HS-27A (cell line): ENCODE measurements at places on chromosomes 11 and 22.

DNA sequence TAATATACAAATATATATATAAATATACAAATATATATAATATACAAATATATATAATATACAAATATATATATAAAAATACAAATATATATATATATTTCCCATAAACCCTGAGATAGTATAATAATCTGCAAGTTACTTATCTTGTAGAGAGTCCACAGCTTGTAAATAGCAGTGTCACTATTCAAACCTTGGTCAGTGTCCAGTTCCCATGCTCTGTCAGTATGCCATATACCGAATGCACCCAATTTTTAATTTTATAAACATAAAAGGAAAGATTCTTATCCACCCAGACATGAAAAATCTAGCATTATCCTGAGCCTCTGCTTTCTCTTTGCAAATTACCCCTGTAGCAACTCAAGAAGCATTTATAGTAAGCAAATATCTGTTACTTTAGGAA lies 21.6 kb upstream of the CTSC start:
- DNase-seq = no peak

GRCh38 chr22:49026494-49027367 lies 800.9 kb downstream of the BRD1 start:
- DNase-seq = no peak

- DNase-seq = no peak
Observed at GRCh38 chr11:39777035-39777434, 1682.4 kb downstream of the LRRC4C start.

DNA sequence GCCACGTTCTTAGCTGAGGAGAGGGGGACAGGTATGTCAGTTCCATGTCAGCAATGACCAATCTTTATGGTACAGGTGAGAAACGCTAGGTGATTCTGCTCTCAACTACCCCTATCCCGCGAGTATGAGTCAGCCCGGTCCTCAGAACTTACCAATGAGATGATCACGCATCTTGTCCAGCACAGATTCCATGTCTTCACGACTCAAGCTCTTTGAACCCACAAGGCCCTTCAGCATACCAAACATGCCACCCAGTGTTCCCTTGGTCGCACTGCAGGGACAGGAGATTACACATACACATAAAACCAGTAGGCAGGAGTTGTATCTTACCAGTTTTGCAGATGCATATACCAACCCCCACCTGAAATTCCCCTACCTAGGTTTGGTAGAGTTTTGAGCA lies 2.9 kb downstream of the SRPRA start:
- DNase-seq = no peak

GRCh38 chr11:58652726-58653280 lies 30.3 kb downstream of the CNTF start:
- no peak for DNase-seq

DNA sequence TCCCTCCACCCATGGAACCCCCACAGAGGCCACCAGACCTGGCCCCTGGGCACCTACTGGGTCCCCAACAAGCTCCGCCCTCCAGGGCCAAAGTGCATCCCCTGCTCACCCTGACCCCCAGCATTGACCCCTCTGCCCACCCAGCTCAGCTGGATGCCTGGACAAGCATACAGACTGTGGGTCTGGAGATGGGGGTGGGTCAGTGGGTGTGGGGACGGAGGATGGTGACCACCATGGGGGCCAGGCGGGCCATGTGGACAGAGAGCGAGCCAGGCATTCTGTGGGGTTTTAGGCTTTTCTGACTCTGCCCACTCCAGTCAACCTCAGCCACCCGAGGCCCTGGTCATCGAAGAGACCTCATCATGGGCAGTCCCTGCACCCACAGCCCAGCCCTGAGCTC lies 183.7 kb downstream of the BRD1 start:
- no peak for DNase-seq

DNA sequence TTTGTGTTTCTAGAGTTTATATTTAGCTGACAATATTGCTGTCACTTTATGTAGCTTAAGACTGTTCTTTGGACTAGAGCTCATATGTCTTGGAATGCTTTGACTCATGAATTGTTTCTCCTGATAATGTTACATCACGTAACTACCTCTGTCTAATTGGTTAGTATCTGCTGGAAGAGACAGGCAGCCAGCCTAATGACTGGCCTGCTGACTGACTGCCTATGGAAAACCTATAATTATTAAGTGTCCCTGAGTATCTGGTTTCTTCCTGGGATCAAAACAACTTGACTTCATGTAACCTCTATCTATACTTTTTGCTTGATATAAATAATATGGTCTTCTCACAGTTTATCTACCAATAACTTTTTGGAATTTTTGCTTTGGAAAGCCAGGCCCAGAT lies 9.4 kb downstream of the SOX6 start:
- DNase-seq = no peak

DNA sequence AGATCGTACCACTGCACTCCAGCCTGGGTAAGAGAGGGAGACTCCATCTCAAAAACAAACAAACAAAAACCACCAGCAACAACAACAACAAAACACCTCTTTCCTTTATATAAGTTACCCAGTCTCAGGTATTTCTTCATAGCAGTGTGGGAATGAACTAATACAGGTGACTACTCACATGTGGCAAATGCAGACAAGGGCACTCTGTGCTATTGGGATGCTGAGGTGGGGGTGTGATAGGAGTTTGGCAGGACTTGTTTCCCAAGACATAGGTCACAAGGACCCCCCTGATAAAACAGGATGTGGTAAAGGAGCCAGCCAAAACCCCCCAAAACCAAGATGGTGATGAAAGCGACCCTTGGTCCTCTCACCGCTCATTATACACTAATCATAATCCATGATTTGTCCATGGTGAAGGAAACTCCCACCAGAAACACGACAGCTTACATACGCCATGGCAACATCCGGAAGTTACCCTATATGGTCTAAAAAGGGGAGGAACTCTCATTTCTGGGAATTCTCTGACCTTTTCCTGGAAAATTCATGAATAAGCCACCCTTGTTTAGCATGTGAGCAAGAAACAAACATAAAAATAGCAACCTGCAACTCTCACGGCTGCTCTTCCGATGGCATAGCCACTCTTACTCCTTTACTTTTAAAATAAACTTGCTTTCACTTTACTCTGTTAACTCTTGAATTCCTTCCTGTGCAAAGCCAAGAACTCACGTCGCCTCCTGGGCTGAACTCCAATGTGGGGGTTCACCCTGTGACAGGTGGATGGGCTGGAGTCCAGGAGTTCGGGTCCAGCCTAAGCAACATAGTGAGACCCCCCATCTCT lies 18.8 kb upstream of the INCENP start:
- DNase-seq = no peak

DNA sequence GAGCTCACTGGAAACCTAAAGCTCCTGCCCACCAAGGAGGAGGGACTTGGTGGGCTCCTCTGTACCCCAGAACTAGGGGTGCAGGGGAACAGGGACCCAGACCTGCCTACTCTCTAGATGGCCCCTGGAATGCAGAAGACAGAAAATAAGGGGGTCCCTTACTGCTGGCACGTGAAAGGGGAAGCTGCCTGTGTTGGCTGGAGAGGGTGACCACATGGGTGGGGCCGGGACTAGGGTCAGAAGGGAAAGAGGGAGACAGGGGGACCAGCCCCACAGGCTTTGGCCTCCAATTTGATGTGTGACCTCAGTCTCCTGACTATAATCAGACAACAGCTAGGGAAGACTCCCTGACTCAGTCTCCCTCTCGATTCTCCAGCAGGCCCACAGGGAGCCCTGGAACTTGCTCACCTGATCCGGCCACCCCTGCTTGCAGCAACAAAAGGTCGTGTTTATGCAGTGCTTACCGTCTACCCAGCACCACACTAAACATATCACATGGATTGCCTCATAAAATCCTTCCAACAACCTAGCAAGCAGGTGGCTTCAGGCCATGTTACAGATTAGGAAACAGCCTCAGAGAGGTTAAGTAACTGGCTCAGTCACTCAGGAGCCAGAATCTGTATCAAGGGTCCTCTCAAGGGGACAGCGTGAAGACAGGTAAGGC lies 10.2 kb downstream of the ARAP1 start:
- DNase-seq = no peak

DNA sequence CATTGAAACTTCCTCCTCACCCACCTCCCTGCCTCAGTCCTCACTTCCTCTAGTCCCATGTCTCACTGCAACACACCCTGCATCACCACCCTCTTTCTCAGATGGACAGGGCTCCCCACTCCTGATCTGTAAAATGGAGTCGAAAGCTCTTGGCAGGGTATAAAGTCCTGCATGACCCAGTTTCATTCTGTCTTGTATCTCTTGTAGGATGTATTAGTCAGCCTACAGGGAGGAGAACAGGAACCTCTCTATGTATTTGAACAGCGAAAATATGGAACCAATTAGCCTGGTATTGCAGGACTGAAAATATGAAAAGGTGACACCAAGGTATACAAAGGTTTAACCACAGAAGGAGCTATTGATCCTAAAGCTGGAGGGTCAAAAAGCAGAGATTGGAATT lies 156.9 kb upstream of the SNX19 start:
- DNase-seq = no peak

DNA sequence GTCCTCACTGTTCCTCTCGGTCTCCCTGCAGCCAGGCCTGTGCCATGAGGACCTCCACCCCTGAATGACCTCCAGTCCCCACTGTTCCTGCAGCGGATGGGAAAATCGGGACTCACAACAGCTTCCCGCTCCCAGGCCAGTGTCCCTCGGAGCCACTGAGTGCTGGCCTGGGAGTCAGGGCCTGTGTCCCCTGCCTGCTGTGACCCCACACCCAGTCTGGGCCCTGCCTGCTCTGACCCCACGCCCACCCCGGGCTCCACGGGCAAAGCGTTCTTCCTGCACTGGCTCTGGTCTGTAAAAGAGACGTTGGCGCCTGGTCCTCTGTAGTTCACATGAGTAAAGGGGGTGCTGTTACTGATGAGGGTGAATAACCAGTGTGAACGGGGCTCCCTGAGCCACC lies 73.0 kb upstream of the SHISAL1 start:
- DNase-seq = no peak

DNA sequence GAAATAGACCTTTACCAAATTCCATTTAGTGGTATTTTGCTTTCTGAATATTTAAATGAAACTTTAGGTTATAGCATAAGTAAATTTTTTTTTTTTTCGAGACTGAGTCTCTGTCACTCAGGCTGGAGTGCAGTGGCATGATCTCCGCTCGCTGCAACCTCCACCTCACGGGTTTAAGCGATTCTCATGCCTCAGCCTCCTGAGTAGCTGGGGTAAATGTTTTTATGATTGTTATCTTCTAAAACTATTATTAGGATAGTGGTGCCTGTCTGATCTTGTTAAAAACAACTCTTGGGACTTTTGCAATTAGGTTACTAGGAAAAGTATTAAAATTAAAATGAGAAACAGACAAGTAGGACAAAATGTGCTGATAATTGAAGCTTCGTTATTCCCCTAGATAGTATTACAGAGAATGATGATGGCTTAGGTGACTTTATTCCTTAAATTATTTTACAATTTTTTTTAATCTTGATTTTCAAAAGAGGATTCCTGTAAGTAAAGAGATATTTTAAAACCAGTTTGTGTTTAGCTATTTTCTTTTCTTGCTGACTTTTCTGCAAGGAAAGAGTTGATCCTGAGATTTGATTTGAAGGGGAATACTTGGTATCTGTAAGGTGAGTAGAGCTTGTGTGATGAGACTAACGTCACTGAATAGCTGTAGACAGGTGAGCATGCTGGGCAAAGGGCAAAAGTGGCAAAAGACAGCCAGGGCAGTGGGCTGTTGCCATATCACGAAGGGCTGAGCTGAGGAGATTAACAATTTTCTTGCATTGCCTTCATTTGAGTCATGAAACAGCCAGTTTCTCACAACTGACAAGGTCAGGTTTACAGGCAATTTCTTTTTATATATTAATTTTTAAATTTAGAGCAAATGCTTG lies 20.8 kb downstream of the CRKL start:
- no peak for DNase-seq

- no peak for DNase-seq
Observed at GRCh38 chr22:47647181-47647580, 884.7 kb downstream of the TBC1D22A start.

- no peak for DNase-seq
Observed at GRCh38 chr22:25390297-25391240, 171.1 kb downstream of the CRYBB2 start.

DNA sequence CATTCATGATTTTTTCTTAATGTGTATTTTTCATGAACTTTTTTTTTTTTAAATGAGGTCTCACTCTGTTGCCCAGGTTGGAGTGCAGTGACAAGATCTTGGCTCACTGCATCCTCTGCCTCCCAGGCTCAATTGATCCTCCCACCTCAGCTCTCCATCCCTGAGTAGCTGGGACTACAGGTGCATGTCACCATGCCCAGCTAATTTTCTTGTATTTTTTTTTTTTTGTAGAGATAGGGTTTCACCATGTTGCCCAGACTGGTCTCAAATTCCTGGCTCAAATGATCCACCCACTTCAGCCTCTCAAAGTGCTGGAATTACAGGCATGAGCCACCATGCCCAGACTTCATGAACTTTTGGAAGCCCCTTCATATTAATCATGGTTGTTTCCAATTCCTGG lies 49.7 kb downstream of the ADAMTS15 start:
- no peak for DNase-seq

DNA sequence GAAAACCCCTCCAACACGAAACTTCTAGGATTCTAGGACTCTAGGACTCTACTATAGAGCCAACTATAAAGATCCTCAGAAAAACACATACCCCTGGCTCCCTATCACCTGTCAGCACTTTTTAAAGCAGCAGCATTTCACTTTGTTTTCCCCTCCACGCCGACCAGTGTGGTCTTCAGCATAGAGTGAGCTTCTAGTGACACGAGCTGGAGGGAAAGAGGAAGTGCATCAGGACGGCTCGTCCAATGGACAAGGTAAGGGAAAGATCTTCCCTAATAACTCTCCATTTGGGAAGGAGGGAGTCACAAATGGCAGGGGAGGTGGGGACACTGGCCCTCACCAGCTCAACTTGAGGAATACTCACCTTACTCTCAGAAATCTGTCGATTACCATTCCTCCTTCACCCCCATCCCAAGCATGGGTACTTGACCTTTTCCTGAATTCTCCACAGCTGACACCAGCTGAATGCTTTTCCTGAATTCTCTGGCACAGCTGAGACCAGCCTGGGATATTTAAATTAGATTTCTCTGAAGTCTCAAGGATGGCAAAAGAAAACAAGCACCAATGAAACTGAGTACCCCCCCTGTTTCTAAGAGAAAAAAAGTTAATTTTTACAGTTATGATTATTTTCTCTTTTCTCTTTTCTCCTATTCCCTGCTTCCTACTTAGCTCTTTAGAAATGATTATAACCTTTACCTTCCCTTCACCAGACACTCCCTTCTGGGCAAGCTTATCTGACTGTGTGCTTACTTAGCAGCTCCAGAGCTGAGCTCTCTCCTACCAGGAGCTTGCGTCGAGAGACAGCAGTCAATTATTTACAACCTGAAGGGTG lies 33.3 kb upstream of the NNMT start:
- DNase-seq = no peak

GRCh38 chr11:23013509-23013908 lies 153.2 kb upstream of the CCDC179 start:
- DNase-seq = no peak

DNA sequence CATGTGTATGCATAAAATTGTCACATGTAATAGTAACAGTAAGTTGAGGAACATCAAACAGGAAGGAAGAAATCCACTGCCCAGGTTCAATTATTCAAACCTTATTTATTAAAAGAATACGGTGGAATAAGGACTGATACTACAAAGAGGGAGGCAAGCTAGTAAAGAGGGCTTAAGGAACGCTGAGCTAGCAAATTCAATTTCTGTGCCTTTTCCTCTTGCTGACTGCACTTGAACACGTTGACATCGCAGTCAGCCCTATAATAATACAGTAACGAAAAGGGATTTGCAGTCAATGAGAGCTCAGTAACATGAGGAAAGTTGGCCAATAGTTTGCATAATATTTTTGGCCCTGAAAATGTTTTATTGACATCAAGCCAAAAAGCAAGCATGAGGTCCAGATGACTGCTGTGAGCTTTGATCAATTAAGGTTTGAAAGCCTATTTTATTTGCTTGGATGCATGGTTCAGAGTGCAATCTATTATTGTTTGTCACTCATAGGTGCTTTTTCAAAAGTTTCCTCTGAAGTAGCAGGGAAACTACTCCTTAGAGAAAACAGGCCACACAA lies 861.8 kb downstream of the LRRC4C start:
- DNase-seq = no peak
